Activated CD4-positive, alpha-beta T cell treated with anti-CD3 and anti-CD28 coated beads for 36 hours (primary cell): ENCODE measurements at places on chromosomes 11 and 22. TPM values are rescaled to one million over a fixed set of nuclear protein-coding genes. Genes with fewer than 3 reads are reported as not detected.

Gene NPTXR
- total RNA-seq: 1.4 TPM

Gene TEX12
- total RNA-seq: 0.34 TPM

Gene RAB39A
- total RNA-seq: 0.12 TPM

Gene CRYBA4
- not detected for total RNA-seq

Gene IFITM10
- total RNA-seq: not detected

Gene SHANK3
- total RNA-seq: 0.14 TPM

Gene CALCA
- total RNA-seq: not detected

Gene PPP1CA
- 227 TPM for total RNA-seq

Gene PATE2
- 0.16 TPM for total RNA-seq

Gene LMNTD2
- 2.7 TPM for total RNA-seq

Gene BTBD18
- not detected for total RNA-seq

Gene CARD10
- total RNA-seq: not detected

Gene KRTAP5-4
- not detected for total RNA-seq

Gene HTR3B
- not detected for total RNA-seq

Gene GCAT
- 21.3 TPM for total RNA-seq

Gene RFPL3
- total RNA-seq: not detected

Gene PRG3
- total RNA-seq: not detected
